ENCODE measurements at places on chromosomes 2 and 18.
A peak's percentile ranks its signal among the peaks of the same experiment; 100 is the strongest.

- H3K4me3 ChIP-seq: no peak overlapping the region
- H3K4me1 ChIP-seq: no peaks in the 10 kb centered on the region
- H3K27ac ChIP-seq: no peak overlapping the region
- no peaks in the 10 kb centered on the region for H3K36me3 ChIP-seq
- no peaks in the 10 kb centered on the region for H3K27me3 ChIP-seq
Observed at GRCh38 chr2:1541819-1542475, 128.7 kb downstream of the TPO start.

GRCh38 chr2:109207176-109207575 lies 78.2 kb downstream of the SH3RF3 start:
- H3K27me3 ChIP-seq: no peaks in the 10 kb centered on the region
- no peak overlapping the region for H3K4me3 ChIP-seq
- H3K27ac ChIP-seq: no peak overlapping the region
- H3K4me1 ChIP-seq: peaks cover 31% of the 10 kb centered on the region
- DNase-seq: no peak

- no peak overlapping the region for H3K27ac ChIP-seq
- no peaks in the 10 kb centered on the region for H3K27me3 ChIP-seq
- H3K4me3 ChIP-seq: no peak overlapping the region
- H3K36me3 ChIP-seq: no peaks in the 10 kb centered on the region
Observed at GRCh38 chr2:29373870-29374269, 258.7 kb downstream of the CLIP4 start.

DNA sequence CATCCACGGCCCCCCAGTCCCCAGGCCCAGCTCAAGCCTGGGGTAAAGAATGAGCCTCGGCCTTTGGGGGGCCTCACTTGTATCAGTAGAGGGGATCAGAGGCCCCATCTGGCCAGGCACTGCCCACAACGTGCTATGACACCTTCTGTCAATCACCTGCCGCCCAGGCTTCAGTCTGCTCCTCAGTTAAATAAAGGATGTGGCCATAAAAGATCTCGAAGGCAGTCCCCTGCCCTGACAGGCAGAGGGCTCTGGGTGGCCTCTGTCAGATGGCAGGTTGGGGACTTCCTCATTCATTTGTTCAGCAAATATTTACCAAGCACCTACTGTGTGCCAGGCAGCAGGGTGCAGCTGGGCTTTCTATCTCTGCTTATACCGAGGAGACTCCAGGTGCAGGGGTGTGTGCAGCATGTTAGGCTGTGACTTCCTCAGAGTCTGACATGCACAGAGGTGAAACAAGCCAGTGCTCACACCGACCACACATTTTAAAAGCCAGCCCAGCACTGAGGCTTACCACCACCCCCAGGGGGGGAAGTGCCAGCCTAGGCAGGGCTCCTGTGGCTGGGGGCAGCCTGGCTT lies 166.4 kb downstream of the GALNT1 start:
- peaks cover 25% of the 10 kb centered on the region for H3K27me3 ChIP-seq
- no peaks in the 10 kb centered on the region for H3K4me1 ChIP-seq
- H3K36me3 ChIP-seq: no peaks in the 10 kb centered on the region
- H3K4me3 ChIP-seq: no peak overlapping the region
- no peak overlapping the region for H3K27ac ChIP-seq

DNA sequence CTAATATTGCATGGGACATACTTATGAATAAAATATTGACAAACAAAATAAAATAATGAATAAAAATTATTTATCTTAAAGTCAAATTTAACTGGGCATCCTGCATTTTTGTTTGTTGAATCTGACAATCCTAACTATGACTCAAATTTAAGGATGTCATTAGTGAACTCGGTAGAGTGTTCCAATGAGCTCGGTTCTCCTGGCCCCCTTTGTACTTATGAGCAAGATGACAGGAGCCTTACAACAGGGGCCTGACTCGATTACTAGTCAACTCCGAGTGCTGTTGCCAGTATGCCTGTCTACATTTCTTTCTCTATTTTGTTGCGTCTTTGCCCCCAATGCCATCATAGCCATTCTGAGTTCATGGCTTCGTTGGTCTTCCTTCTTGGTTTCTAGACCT lies 40.3 kb downstream of the HRH4 start:
- H3K4me3 ChIP-seq: no peak overlapping the region
- no peaks in the 10 kb centered on the region for H3K36me3 ChIP-seq
- peak; percentile 64 for DNase-seq
- no peaks in the 10 kb centered on the region for H3K27me3 ChIP-seq

DNA sequence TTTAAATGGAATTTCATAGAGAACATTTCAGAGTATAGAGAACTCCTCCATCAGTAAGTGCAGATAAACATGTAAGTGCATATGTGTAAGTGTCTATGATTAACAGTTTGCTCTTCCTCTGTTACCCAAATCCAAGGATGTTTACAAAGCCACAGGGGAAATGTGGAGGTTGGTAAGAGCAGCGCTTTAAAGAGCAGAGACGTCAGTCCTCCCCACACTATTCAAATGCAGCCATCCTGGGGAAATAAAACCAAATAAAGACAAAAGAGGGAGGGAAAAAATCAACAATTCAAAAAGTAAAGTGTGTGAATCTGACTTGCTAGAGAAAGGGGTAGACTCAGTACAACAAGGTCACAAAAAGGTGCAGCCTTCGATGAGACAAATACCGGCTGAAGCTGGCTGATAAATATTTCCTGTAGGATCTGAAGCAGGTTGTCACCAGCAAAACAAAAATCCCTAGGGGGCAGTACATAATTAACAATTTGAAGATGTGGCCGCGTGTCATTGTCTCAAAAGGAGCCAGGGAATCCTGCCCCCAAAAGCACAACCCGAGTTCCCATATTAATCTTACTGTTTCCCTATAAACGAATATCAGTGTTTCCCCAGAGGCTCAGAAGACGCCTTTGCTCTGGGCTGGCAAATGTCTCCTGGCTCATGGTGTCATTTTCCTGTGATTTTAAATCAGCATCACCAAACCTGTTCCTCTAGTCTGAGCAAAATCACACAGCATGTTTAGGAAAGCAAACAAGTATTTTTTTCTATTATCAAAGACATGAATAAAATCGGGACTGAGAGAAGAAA lies 216.5 kb downstream of the CDCA7 start:
- no peak overlapping the region for H3K4me3 ChIP-seq
- H3K36me3 ChIP-seq: no peaks in the 10 kb centered on the region
- DNase-seq: peak; percentile 50
- no peak overlapping the region for H3K27ac ChIP-seq

DNA sequence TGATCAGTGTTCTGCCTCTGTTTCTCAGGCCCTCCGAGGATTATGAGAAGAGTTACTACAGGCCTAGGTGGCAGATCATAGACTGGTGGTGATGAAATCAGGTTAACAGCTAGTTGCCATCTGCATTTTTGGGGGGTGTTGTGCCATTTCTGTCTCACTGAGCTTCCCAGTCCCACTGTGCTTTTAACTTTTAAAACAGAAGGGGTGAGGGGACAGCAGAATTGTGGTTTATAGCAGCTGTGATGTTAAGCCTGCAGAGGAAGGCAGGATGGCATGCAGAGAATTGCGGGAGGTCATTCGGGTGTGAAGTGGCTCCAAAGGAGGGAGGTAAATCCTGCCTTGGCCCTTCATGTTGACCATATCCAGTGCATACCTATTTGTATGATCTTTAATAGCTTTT lies 5.0 kb downstream of the CAB39 start:
- H3K27ac ChIP-seq: no peak overlapping the region
- no peak overlapping the region for H3K4me3 ChIP-seq
- H3K36me3 ChIP-seq: no peaks in the 10 kb centered on the region
- no peak for DNase-seq
- peaks cover 43% of the 10 kb centered on the region for H3K4me1 ChIP-seq
- H3K27me3 ChIP-seq: no peaks in the 10 kb centered on the region

GRCh38 chr2:46555011-46555410 lies 75.6 kb downstream of the TMEM247 start:
- H3K27ac ChIP-seq: no peak overlapping the region
- H3K4me1 ChIP-seq: no peaks in the 10 kb centered on the region
- DNase-seq: no peak
- H3K36me3 ChIP-seq: peaks cover 12% of the 10 kb centered on the region
- H3K27me3 ChIP-seq: no peaks in the 10 kb centered on the region

GRCh38 chr2:33073018-33073417 lies 126.3 kb downstream of the LTBP1 start:
- DNase-seq: peak; percentile 47
- no peak overlapping the region for H3K4me3 ChIP-seq
- H3K27me3 ChIP-seq: no peaks in the 10 kb centered on the region
- H3K4me1 ChIP-seq: peaks cover 37% of the 10 kb centered on the region
- no peak overlapping the region for H3K27ac ChIP-seq

DNA sequence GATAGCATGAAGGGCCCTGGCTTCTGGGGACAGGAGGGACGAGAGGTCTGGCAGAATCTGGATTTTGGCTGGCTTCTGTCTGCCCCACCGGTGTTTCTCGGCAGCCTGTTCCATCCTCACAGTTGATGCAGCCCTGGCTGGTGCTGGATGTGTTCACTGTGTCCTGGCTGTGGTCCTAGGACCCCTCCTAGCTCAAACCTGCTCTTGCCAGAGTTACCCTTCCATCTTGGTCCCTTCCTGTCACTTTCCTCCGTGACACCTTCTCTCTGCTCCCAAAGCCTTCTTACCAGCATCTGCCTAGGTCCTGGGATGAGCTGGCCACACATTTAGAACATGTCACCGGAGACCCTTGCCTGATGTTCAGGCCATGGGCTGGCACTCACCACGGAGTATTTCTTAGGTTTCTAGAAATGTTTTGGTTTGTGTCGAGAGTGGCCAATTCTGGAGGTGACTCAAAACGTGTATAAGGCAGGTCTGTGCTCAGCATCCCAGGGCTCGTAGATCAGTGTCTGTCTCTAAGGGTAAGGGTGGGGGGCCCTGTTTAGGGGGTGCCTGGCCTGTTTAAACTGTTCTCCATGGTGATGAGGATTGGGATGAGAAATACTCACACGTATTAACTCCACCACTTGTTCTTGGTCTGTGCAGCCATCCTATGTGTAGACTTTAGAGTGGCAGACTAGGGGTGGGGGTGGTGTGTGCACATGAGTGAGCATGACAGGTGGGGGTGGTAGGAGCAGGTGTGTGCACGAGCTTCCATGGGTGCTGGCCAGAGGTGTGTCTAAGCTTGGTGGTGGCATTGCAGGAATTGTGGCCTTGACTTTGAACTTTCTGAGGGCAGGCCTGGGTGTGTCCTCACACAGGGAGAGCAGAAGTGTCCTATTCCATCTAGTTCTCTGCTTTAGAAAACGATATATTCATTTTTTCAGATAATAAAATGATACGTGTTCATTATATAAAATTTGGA lies 162.7 kb downstream of the DYSF start:
- H3K4me3 ChIP-seq: no peak overlapping the region
- H3K4me1 ChIP-seq: peaks cover 4% of the 10 kb centered on the region
- no peaks in the 10 kb centered on the region for H3K27me3 ChIP-seq
- DNase-seq: no peak
- H3K36me3 ChIP-seq: no peaks in the 10 kb centered on the region
- H3K27ac ChIP-seq: no peak overlapping the region
